Fibroblast of skin of left quadriceps (primary cell): ENCODE measurements at places on chromosomes 6 and 20.

- no peak for DNase-seq
Measured at GRCh38 chr6:106098383-106099234, 12.5 kb downstream of the PRDM1 start.

DNA sequence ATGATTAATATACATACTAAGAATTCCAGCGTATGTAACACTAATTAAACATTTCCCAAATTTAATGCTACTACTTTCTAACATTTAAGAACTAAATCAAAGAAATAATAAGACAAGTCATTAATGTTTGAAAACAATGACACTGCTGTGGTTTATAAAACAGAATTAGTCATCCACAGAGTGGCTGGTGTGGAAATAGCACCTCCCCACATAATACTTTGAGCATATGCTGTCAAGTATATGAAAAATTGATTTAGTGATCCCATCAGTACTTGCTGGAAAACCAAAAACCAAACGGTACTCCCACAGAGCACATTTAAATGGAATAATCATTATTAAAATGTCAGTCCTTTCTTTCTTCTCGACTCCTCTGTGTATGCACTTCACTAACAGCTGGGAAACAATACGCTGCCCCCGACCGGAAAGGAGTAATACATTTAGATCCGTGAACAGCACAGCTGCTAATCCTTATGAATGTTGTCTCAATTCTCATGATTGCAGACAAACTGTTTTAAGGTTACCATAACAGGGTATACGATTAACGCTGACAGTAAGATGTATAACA lies 78.4 kb downstream of the PREP start:
- DNase-seq, result no peak

DNA sequence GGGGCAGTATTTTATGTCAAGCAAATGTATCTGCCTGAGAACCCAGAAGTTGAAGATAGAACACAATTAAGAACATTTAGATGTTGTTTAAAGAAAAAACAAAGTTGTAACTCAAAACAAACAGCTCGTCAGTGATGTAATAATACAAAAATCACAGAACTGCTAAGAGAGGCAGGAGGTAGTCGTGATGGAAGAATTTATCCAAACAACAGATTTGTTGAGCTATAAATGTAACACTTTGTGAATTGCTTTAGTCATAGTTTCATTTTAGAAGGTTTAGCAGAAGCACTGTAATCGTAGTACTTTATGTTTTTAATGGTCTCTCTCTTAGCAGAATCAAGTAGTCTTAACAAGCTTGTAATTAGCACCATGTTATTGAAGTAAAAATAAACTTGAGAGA lies 73.6 kb downstream of the SCAF8 start:
- DNase-seq, result no peak

GRCh38 chr20:54619181-54619580 lies 143.8 kb downstream of the DOK5 start:
- DNase-seq, result no peak

DNA sequence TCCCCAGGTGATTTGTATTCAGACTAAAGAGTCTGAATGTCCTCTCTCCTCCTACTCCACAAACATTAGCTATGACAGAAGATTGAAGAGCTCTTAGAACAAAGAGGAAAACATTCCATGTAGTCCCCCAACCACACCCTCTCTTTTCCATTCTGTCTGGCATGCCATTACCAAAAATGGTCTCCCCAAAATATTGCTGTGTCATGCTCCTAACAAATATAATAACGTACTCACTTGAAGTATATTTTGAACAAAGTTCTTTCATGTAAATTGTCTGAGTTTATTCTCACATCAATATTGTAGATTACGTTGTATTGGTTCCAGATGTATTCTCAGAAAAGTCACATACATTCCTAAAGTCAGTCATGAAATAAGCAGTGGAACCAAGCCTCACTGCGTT lies 467.3 kb upstream of the IRAK1BP1 start:
- peak; percentile 3 for DNase-seq
